ENCODE measurements at places on chromosomes 16 and 17.

- DNase-seq: no peak
Observed at GRCh38 chr16:66574531-66574930, 4.7 kb upstream of the CMTM2 start.

- no peak for DNase-seq
Observed at GRCh38 chr16:10635365-10636021, 55.1 kb upstream of the EMP2 start.

- DNase-seq: no peak
Observed at GRCh38 chr17:77750427-77751043, 208.0 kb upstream of the TNRC6C start.

DNA sequence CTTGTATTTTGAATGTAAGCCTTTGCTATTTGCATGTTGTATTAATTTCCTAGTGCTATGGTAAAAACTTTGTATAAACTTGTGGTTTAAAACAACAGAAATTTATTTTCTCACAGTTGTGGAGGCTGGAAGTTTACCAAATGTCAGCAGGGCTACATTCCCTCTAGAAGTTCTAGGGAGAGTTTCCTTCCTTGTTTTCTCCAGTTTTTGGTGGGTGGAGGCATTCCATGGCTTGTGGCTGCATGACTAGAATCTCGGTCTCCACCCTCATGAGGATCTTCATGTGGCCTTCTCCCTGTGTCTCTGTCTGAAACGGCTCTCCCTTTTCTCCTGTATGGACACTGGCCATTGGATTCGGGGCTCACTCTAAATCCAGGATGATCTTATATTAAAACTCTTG is 482.2 kb upstream of the GOT2 start:
- no peak for DNase-seq

DNA sequence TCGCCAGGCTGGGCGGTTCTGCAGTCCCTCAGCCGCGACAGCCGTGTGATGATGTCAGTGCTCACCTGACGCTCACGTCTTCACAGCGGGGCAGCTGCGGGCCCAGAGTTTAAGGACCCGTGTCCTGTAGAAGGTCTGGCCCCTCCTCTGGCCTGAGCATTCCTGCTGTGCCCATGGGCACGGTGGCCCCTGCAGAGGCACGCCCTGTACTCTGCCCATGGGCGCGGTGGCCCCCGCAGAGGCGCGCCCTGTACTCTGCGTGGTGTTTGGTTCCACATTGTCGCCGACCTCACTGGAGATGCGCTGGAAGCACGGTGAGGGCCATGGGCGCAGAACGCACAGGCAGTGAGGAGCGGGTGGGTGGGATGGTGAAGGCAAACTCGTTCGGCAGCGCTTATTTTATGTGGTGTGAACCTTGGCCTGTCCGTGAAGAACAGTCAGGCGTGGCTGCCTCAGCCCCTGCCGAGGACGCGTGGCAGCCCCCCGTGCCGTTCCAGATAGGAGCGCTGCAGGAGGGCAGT is 122.0 kb downstream of the BANP start:
- no peak for DNase-seq

DNA sequence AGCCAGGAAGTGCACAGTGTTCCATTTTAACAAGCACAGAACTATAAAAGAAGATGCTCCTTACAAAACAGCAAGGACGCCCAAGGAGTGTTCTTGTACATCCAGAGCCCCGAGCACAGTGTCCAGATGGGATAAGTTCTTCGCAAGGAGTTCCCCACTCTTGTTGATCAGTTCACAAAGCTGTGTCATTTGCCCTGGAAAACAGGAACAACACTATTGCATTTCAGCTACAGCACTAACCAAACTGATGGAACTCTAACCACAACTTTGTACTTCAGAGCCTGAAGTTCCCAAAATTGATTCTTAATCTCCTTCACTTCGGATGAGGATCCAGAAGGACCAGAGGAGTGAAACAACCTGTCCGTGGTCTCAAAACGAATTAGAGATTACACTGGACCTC is 5.1 kb downstream of the COPS3 start:
- DNase-seq: no peak

DNA sequence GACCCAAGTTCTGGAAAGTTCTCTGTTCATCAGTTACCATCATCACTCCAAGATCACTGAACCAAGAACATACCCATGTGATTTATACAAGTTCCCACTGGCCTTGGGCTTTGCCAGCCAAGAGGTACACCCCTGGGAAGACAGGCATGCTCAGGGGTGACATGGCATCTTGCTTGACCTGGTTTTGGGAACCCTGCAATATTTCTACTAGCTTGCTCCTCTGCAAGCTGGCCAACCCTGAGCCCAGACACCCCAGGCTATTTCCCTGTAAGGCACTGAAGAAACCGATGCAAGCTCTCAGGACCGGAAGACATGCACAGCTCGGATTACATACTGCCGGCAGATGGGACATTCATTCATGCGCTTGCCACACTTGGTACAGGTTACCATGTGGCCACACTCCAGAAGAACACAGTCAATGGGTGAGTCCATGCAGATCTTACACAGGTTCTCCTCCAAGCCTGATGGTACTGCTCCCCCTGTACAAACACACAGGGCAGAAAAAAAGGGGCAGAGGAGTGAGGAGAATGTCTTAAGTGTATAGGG is 31.4 kb downstream of the LIG3 start:
- DNase-seq: no peak

- DNase-seq: no peak
Observed at GRCh38 chr17:31318298-31318801, 3.1 kb downstream of the EVI2A start.

GRCh38 chr17:45279898-45280297 is 18.0 kb upstream of the SPATA32 start:
- DNase-seq: no peak

DNA sequence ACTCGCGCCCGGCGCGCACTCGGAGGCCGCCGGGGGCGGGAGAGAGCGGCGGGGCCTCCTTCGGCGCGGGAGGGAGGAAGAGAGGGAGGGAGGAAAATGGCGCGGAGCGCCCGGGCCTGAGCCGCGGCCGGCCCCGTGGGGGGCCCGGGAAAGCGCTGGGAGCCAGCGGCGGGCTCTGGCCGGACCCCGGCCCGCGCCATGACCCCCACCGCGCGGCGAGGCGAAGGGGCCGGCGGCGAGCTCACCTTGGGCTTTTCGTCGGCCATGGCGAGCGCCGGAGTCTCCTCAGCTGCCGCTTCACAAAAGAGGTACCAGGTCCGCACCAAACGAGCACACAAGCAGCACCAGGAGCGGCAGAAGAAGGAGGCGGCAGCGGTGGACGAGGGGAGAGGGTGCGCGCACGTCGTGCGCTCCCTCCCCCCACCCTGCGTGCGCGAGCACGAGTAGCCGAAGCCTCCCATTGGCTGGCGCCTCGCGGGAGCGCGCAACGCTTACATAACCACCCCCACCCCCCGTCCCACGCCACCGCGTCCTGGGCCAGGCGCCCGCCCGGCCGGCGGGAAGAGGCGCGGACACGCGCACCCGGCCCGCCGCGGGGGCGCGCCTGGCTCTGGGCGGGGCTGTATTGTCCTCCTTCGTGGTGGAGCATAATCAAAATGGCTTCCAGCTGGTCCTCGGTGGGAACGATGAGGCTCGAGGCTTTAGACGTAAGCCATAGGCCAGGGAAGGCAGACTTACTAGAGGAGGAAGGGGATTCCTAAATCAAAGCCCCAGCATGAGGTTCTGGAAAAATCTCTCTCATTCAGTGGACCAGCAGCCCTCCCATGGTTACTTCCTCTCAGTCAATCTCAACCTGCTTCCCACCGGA is at the start of gene SUMO2:
Gene SUMO2, minus strand, starts transcription at position 391 of the 868 bp plus-strand sequence. Its CDS starts 125 bp downstream, at position 266.
- DNase-seq: peak; percentile 96

- DNase-seq: no peak
Observed at GRCh38 chr17:49523706-49524472, 28.8 kb downstream of the NGFR start.

GRCh38 chr17:80384078-80384960 is 30.6 kb upstream of the ENDOV start:
- no peak for DNase-seq

DNA sequence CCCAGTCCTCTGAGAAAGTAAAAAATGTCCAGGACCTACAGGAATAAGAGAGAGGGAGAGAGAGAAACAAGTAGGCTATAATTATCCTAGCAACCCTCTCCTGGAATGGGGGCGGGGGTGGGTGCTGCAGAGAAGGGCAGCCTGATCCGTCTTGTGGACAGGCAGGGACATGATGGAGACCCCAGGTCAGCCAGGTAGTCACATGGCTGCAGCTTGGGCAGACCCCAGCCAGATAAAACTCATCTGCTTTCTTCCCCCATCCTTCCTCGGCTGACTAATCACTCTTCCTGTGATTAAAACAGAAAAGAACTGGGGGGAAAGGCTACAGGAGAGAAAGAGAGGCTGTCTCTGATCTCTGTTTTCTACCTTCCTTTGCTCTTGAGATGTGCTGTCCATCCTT is 32.6 kb downstream of the COPZ2 start:
- no peak for DNase-seq

Data from stimulated activated CD8-positive, alpha-beta memory T cell treated with anti-CD3 and anti-CD28 coated beads, Interleukin-15, amount 100 ng/mL, for 24 hours (primary cell).